ENCODE measurements at places on chromosomes 1 and 21. TPM values are rescaled to one million over a fixed set of nuclear protein-coding genes. Genes with fewer than 3 reads are reported as not detected.

MNDA gene
- total RNA-seq = not detected

ARTN gene
- total RNA-seq = not detected

LPAR3 gene
- not detected for total RNA-seq

LCE1C gene
- total RNA-seq = not detected

VWA1 gene
- total RNA-seq = 17.7 TPM

PRELP gene
- total RNA-seq = 0.65 TPM

CR1 gene
- total RNA-seq = not detected

CENPL gene
- 5.4 TPM for total RNA-seq

DDR2 gene
- total RNA-seq = 65.0 TPM

GJA9 gene
- not detected for total RNA-seq

FAM131C gene
- not detected for total RNA-seq

IL19 gene
- not detected for total RNA-seq

FAM78B gene
- total RNA-seq = not detected

LRRC53 gene
- total RNA-seq = not detected

SLC2A5 gene
- total RNA-seq = 5.2 TPM
